Activated CD8-positive, alpha-beta memory T cell treated with anti-CD3 and anti-CD28 coated beads, Interleukin-2, amount 50 U/mL, for 4 hours (primary cell): ENCODE measurements at places on chromosomes 3 and 15.

DNA sequence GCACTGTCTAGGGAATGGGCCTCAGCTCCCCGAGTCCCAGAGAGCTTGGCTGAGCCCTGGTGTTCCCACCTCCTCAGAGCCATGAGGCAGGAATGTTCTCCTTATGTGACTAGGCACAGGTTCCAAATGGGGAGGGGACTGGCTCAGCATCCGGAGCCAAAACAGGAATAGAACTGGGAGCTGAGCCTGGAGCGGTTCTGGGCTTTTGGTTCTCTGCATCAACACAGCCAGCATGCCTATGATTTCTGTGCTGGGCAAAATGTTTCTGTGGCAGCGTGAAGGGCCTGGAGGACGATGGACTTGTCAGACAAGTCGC lies at the start of gene FAM131A:
Gene FAM131A (plus strand): TSS at position 202 of the 316 bp plus-strand sequence. CDS start 31 bp downstream, at position 233.
- no peak for DNase-seq

DNA sequence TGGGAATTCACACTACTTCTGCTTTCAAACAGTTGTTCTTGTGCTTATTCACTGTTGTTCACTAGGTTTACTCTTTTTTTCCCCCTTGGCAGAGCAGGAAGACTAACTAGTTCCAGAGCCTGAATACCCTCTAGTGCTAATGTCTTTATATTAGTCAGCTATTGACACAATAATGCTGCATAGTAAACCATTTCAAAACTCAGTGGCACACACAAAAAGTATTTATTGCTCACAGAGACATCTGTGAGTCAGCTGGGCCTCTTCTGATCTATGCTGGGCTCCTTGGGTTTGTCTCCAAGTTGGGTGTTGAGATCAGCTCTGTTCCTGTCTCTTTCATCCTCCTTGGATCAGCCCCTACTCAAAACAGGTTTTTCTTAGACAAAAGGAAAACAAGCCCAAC lies 51.1 kb downstream of the RSRC1 start:
- no peak for DNase-seq

DNA sequence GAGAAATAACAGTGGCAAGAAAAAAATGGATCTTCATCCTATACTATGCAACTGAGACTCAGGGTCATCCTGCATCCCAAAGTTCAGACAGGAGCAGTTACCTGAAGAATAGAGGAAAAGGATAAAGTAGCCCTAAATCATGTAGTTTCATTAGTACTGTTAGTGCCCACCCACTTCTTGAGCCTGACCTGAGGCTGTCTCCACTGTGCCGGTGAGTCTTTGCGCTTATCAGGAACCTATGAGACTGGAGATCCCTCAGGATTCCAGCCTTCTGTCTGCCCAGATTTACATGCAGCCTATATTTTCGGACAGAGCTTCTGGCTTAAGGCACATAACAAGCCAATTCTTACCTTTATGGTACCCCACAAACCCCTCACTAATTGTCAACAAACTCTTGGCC lies 791.6 kb downstream of the ROBO1 start:
- DNase-seq = no peak

DNA sequence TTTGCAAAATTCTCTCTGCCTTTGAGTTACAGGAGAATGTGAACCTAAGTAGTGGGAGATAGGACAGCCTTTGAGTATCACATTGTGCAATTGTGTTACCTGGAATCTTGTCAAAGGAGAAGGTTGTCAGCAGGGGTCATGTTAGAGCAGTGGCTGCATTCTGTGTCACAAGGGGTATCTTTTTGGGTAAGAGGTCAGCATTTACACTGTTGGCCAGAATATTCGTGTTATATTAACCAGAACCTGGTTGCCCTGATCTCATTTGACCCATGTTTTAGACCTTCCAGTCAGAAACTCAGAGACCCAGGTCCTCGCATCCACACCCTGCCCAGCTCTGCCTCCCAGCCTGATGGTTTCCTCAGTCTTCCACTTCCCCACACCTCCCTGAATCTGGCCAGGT lies 27.3 kb downstream of the HDC start:
- DNase-seq = no peak
